ENCODE measurements at places on chromosomes 11 and 22. TPM values are rescaled to one million over a fixed set of nuclear protein-coding genes. Genes with fewer than 3 reads are reported as not detected.

- no peak for DNase-seq
These were observed 22.6 kb downstream of the IGLL1 start for GRCh38 chr22:23557467-23557866.

- DNase-seq: no peak
These were observed 81.3 kb downstream of the PHF21A start for GRCh38 chr11:46039990-46040389.

- no peak for DNase-seq
These were observed 61.8 kb upstream of the FAR1 start for GRCh38 chr11:13606701-13607100.

DNA sequence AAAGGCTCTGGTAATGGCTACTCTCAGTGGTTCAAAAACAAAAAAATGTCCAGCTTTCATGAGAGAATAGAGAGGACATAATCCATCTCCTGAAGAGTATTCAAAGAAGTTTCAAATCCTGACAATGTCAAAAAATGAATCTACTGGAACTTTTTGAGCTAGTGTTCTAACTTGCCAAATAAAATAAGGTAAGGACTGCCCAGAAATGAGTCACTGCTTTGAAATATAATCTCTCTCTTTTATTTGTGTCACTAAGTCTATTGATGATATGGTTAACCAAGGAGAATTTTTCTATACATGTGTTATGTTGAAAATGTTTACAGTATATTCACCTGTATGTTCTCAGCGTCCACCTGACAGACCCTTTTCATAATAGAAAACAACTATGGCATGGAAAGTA is 3.4 kb downstream of the GUCY1A2 start:
- no peak for DNase-seq

GRCh38 chr11:45110562-45110961 is 35.9 kb upstream of the PRDM11 start:
- DNase-seq: peak; percentile 48

DNA sequence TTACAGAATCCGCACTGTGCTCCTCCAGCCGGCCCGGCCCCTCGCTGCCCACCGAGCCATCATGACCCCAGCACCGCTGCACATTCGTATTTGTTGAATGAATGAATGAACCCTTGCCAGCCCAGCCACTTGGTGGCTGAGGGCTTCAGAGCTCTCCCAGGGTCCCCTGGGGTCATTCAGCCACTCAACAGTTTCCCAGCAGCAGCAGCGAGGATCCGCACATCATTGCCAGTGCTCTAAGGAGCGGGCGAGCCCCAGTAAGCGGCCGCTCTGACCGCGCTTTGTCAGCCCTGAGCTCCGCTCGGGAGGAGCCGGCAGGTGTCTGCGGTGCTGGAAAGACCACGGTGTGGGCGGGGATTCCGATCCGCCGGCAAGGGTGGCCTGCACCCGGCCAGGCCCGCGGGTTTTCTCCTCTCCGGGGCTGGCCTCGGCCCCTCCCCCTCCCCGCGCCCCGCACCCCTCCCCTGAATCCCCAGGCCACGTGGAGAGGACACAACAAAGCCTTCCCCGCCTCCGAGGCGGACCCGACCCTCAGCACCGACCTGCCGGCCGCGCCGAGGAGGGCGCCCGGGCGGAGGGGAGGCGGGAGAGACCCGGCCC is 563 bp downstream of the BID start:
- peak; percentile 78 for DNase-seq

The GGTLC2 gene
- polyA plus RNA-seq: not detected

The OR51B5 gene
- polyA plus RNA-seq: not detected

The MMP13 gene
- polyA plus RNA-seq: 0.25 TPM

All from stomach (tissue), 19 donors.